ENCODE measurements at places on chromosomes 13 and 19. TPM values are rescaled to one million over a fixed set of nuclear protein-coding genes. Genes with fewer than 3 reads are reported as not detected.

Gene MAMSTR
- 192 TPM for polyA plus RNA-seq

Gene SELENOV
- polyA plus RNA-seq: not detected

Gene SERTAD1
- polyA plus RNA-seq: 7.3 TPM

Gene CXCL17
- polyA plus RNA-seq: not detected

Gene LRRC63
- polyA plus RNA-seq: 0.10 TPM

Gene RPL21
- 945 TPM for polyA plus RNA-seq

All from hindlimb muscle (tissue), 1 donor.